Heart right ventricle (tissue), 16 donors: ENCODE measurements at places on chromosomes 1 and 21. TPM values are rescaled to one million over a fixed set of nuclear protein-coding genes. Genes with fewer than 3 reads are reported as not detected.

DNA sequence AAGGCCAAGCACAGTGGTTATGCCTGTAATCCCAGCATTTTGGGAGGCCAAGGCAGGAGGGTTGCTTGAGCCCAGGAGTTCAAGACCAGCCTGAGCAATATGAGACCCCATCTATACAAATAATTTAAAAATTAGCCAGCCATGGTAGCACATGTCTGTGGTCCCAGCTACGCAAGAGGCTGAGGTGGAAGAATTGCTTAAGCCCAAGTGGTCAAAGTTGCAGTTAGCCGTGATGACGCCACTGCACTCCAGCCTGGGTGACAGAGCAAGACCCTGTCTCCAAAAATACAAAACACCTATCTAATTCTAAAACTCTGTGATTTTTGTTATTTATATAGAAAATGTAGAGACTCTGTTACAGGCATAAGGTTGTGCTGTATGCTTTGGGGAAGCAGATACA is 44.2 kb upstream of the ZYG11A start:
- DNase-seq, result no peak

GRCh38 chr21:44345495-44345894 is 6.3 kb upstream of the CFAP410 start:
- no peak for DNase-seq

DNA sequence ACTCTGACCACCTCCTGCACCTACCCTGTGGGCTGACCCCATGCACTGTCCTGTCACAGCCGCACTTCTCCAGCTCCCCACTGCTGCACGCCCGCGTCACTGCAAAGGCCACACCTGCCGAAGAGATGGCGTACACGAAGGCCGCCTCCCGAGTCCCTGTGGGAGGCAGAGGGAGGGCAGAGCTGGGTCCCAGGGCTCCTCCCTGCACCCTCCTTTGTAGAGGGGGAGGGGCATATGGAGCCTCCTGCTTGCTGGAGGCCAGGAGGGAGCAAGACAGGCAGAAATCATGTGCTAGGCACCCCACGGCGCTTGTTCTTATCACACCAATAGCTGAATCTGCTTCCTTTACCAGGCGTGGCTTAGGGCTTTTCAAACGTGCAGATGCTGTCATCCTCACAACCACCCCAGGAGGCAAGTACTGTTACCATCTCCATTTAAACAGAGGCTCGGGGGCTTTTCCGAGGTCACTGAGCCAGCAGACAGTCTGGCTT is 21.4 kb downstream of the WNT4 start:
- DNase-seq, result no peak

DNA sequence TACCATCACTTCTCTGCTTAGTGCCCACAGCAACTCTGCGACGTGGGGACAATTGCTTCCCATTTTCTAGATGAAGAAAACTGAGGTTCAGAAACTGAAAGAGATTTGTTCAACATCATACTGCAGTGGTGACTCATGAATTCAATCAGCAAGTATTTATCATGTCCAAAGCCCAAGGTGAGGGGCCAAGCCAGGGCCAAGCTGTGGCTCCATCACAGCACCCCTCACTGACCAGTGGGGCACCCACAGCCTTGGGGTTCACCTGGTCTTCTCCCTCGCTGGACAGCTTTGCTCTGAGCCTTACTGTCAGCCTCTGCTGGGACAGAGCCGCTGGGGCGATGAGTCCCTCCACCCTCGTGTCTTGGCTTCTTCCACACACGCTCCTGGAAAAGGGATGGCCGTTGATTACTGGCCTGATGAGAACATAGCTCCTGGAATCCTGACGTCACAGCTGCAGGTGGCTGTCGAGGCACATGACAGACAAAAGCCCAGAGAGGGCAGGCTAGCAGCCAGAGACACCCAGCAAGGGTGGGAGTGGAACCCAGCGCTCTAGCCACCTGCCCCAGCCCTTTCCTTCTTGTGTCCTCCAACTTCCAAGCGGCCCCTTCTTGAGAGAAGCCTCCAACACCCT is 6.2 kb downstream of the EDN2 start:
- no peak for DNase-seq

DNA sequence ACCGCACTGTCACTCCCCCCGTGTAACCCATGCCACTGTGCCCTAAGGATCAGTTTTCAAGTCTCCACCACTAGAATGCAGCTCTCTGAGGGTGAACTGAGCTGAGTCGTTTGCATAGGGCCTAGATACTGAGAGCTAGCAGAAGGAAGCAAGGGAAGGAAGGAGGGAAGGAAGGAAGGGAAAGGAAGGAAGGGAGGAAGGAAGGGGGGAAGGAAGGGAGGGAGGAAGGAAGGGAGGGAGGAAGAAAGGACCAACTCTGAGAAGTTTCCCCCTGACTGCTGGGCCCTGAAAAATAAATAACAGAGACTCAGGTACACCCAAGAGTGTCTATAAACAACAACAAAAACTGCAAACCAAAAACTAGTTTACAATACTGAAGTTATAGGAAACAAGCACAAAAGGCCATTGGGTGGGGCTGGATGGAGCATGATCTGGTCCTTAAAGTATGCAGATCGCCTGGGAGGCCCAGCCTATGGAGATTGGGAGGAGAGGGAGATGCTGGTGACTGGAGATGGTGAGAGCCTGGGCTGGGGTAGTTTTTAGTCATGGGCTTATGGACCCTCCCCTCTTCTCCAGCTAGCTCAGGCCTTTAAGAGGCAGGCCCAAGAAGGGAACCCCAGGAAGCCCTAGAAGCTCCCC is 1.7 kb upstream of the MRPS15 start:
- no peak for DNase-seq

Gene EFCAB14
- 52.7 TPM for total RNA-seq

- DNase-seq, result no peak
Observed at GRCh38 chr1:114340892-114341291, 170.1 kb downstream of the TRIM33 start.

Gene NR0B2
- total RNA-seq, result 14.7 TPM

- DNase-seq, result no peak
Observed at GRCh38 chr21:46159390-46159789, 4.0 kb upstream of the FTCD start.

DNA sequence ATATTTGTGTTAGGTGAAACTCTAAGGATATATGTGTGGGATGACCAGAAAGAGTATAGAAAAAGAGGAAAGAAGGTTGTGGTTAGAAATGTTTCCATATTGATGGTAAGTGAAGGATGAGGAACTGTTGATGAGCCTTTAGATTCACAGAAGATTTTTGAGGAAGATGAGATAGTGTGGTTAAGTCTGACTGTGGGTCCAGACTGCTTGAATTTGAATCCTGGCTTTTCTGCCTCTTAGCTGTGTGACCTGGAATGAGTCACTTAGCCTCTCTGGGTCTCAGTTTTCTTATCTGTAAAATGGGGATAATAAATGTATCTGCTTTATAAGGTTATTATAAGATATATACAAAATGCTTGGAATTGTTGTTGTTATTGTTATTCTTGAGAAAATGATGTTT is 27.5 kb downstream of the RGL1 start:
- no peak for DNase-seq

GRCh38 chr1:63921359-63921758 is 147.5 kb downstream of the ROR1 start:
- no peak for DNase-seq

Gene SPRR4
- not detected for total RNA-seq

DNA sequence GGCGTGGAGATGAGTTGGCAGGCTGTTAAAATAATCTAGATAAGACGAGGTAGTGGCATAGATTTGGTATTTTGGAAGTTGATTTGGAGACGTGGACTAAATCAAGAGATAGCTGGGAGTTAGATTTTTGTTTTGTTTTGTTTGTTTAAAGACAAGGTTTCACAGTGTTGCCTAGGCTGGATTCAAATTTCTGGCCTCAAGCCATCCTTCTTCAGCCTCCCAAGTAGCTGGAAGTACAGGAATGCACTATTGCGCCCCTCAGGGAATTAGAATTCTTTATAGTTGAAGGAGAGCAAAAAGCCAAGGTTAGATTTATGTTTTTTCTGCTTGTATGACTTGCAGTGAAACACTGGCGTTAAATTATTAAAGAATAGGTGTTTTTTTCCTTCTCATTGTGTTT is 22.3 kb upstream of the SNRPE start:
- no peak for DNase-seq

DNA sequence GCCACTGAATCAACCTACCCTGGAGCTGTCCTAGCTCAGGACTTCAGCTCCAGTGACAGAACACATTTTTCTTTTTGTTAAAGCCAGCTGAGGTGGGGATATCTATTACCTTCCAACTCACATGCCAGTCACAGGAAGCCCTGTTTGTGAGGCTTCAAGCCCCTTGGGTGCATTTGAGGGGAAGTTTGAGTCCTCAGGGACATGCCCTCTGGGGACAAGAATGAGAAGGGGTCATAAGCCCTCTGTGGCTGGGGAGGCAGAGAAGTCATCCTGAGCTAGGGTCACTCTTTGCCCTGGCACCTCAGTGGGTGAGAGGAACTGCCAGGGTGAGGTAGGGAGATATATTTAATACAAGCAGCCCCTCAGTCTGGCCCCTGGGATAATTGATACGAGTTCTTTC is 33.5 kb upstream of the CLDN14 start:
- no peak for DNase-seq

GRCh38 chr1:205144751-205145150 is 23.0 kb upstream of the RBBP5 start:
- no peak for DNase-seq

- no peak for DNase-seq
Observed at GRCh38 chr1:202288177-202288576, 53.6 kb downstream of the UBE2T start.

GRCh38 chr1:116556289-116557006 is 14.4 kb downstream of the CD58 start:
- peak; percentile 43 for DNase-seq

GRCh38 chr1:213245260-213245910 is 194.3 kb downstream of the RPS6KC1 start:
- no peak for DNase-seq

DNA sequence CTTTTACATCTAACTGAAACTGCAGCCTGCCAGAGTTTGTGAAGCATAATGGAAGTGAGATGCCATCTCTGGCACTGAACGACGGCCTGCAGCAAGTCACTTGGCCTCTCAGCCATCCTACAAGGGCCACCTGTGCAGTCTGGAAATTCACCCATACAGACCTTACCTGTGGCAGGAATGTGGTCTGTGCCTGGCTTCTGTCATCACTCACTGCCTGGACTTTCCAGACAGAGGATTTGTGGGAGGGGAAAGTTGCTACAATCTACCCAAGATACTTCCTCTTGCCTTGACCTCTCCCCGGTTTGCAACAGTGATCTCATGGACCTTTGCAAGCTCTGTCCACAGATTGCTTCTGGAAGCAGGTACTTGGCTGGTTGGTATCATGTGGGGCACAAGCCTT is 58.4 kb upstream of the ATP1B1 start:
- no peak for DNase-seq

DNA sequence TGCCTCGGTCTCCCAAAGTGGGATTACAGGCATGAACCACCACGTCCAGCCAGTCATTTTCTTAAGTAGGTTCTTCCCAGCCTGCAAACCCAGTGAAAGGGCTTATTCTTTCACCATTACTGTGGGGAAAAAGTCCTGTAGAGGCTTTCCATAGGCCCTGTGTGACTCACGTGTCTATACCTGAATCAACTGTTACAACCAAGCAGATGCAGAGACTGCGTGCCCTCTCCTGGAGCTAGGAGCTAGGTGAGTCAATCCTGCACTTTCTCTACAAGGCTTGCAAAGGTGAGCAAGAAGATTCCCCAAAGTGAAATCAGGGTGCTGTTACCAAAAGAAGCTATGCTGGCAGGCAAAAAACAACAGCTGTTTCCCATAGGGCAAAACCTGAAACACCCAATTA is 13.8 kb upstream of the MPZL1 start:
- DNase-seq, result no peak

DNA sequence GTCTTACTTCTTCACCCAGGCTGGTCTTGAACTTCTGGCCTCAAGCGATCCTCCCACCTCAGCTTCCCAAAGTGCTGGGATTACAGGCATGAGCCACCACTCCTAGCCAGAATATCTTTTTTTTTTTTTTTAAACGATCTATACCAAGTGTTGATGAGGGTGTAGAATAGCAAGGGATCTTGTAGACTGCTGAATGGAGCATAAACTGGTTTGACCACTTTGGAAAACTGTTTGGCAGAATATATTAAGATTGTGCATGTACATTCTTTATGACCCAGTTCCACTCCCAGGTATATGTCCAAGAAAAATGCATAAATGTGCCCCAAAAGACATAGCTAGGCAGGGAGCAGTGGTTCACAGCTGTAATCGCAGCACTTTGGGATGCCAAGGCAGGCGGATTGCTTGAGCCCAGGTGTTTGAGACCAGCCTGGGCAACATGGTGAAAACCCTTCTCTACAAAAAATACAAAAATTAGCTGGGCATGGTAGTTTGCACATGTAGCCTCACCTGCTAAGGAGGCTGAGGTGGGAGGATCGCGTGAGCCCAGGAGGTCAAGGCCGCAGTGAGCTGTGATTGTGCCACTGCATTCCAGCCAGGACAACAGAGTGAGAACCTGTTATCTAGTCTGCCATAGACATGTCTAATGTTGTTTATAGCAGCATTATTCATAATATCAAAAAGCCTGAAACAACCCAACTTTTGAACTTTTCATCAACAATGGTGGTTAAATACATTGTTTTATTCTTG is 184.0 kb downstream of the VPS13D start:
- no peak for DNase-seq

- DNase-seq, result no peak
Observed at GRCh38 chr1:89896105-89896942, 75.5 kb downstream of the LRRC8D start.

- no peak for DNase-seq
Observed at GRCh38 chr1:43532716-43533115, 2.0 kb downstream of the PTPRF start.

GRCh38 chr21:44497703-44498126 is 42.3 kb downstream of the KRTAP10-1 start:
- DNase-seq, result no peak

Gene BRDT
- total RNA-seq, result 0.06 TPM

DNA sequence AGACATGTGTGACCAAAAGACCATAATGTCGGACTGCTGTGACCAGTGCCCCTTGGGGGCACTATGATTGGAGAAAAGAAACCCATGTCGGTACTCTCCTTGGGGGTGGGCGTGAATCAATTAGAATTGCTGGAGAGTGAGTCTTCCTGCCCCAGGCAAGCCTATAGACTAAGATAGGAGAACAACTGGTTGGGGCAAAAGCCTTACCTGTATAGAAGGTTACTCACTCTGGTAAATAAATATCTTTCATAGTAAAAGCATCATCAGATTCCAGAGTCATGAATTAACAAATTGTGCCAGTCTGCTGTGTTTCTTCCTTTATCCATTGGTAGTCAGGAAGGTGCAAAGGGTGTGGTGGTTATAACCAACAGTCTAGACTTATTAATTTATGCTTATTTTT is 2.9 kb upstream of the PTGFRN start:
- DNase-seq, result no peak

Gene GOLT1A
- not detected for total RNA-seq

Gene ZBTB8A
- total RNA-seq, result 3.8 TPM

- no peak for DNase-seq
Observed at GRCh38 chr1:28326515-28326914, 2.3 kb upstream of the MED18 start.

Gene TNNI3K
- 102 TPM for total RNA-seq
